ENCODE measurements at places on chromosomes 13 and 19.

DNA sequence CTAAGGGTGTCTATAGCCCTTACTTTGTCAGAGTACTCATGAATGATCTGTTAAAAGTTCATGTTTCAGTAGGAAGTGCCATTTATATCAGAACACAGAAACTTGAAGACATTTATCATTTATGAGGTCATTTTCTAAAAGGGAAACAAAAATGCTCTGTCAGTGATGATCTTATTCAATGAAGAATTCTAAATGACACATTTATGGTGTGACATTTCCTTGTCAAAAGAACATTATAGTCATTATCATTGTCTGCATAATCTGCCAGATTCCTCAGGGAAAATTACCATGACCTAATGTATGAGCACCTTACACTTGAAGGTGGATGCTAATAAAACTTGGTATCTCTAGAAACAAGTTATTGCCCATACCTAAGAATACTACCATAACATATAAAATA is 853.8 kb upstream of the SLITRK6 start:
- no peak for DNase-seq

DNA sequence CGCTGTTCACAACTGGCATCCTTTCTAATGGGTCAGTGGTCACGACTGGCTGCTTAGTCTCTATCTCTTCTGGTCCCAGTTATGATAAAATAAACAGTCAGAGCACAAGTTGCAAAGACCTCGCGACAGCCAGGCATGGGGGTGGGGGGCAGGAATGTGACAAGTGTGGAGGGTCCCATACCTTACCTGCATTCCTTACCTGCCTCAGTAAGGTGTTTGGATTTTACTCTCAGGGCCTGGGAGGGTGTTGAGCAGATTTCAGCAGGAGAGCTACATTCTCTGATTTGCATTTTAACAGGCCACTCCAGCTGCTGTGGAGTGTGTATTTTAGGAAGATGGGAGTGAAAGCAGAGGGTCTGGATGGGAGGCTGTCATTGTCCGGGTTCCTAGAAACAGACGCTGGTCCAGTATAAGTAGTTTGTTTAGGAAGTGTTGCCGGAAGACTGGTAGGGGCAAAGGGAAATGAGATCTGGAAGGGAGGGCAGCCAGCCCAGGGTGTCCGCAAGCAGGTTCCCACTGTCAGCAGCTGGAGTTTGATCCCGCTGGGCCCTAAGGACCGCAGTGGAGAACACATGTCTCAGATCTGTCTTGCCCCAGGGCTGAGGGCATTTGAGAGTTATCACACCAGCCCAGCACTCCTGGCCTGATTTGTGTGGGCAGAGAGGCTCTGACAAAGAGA is 920.0 kb downstream of the UQCRFS1 start:
- DNase-seq = no peak

DNA sequence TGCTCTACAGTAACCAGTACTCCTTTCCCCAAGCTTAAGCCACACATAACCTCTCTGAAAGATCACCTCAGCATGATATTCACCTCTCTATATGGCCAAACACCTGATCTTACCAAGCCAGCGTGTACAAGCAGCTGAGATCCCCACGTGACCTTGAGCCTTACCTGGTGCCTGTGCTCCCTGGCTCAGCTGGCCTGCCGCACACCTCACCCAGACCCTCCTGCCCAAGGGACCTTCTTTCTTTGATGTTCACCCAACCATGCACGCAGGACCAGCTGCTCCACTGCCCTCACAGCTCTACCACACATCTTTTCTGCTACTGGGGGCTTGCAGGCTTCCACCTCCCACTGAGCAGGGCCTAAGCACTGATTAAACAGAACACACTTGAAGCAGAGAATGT is 9.0 kb downstream of the DHRS12 start:
- no peak for DNase-seq

- DNase-seq = no peak
Measured at GRCh38 chr13:40549500-40550094, 116.8 kb downstream of the FOXO1 start.

GRCh38 chr13:41407380-41407779 is 50.0 kb upstream of the RGCC start:
- no peak for DNase-seq

GRCh38 chr19:47713046-47714021 is at the start of gene EHD2:
Gene EHD2 (plus strand): TSS chr19:47713422. CDS start chr19:47716613, 3,191 bp downstream.
- DNase-seq = no peak

DNA sequence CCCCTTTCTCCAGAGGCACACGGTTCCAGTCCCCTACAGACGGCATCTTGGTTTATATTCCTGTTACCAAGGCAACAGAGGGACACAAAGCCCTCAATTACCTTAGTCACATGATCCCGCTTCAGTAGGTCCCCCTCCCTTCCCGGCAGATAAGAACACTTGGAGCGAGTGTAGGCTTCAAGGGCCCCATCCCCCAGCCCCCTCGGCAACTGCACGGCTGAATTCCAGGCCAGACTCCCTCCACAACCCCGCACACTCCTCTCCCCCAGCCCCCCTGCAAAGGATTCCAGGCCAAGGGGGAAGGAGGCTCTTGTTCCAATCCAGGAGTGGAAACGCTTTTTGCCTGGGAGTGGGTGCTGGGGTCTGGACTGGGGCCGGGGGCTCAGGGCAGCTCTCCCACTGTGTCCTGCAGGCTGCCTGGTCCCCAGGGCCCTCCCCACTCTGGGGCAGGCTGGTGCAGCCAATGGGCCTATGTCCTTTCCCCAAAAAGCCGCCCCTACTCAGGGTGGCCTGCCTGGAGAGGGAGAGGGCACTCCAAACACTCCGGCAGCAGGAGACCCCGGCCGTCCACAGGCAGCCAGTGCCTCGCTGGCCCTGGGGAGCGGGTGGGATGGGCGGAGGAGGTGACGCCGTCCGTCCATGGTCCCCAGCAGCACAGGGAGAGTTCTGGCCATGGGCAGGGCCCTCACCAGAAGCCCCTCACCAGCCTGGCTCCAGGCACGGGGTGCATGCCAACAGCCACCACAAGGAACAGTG is 62.6 kb downstream of the MLLT1 start:
- DNase-seq = no peak

DNA sequence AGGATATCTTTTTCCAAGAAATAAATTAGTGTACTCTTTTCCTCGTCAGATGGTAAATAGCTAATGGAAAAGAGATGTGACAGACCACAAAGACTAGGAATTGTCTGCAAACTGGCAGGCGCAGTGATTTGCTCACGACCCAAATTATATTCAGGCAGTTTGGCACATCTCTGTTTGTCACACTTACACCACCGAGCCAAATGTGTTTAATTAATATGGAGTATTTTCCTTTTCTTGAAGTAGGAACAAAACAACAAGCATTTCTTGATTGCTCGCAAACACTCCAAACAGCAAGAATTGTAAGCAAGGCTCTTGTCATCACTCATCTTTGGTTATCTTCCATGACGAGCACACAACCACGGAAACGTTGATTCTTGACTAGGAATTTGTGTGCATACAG is 884.2 kb downstream of the PCDH9 start:
- no peak for DNase-seq

DNA sequence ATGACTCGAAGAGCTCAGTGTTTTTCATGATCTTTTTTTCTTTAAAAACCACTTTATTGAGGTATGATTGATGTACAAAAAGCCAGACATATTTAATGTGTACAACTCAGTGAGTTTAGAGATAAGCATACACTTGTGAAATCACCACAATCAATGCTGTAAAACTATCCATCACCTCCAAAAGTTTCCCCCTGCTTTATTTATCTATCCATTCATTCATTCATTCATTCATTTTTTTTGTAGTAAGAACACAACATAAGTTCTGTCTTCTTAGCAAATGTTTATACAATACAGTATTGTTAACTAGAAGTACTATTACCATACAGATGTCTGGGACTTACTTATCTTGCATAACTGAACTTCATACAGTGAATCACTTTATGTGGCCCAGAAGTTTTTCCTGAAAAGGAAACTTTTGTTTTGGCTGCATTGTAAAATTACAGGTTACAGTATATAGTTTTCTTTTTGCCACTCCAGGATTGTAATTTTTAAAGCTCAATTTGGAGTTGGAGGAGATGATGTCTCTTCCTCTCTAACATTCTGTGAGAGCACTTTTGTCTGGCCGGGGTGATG is 6.7 kb downstream of the RAP2A start:
- no peak for DNase-seq

GRCh38 chr19:40284501-40285352 is at the start of gene AKT2:
Gene AKT2 (minus strand): TSS chr19:40285345. CDS start chr19:40265267, 20,078 bp downstream.
- no peak for DNase-seq

GRCh38 chr13:64556376-64556775 is 2673.8 kb downstream of the PCDH9 start:
- DNase-seq = no peak

GRCh38 chr19:10085641-10086590 is at the start of gene SHFL:
Gene SHFL (plus strand): TSS chr19:10086317. CDS start chr19:10086428, 111 bp downstream.
- DNase-seq = no peak

DNA sequence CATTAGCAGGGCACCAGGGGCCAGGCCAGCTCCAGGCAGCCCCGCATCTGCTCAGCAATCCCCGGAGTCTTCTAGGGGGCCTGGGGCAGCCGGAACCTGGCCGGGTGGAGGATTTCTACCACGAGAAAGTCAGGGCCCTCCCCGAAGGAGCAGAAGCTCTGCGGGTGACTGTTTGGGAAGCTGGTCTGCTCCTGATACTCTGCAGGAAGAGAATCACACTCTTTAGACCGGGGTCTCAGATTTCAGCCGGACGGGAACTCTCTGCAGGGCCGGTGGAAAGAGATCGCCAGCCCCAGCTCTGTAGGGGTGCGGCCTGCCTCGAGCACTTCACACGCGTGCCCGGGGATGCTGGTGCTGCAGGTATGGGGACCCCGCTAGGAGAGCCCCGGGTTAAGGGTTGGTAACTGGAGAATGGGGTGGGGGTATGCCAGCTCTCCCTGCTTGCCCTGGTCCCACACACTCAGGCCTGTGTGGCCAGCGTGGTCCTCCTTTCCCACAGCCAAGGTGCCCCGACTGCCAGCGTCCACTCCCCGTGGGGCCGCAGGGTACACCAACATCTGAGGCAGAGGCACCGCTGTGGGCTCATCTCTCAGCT is 20.1 kb downstream of the RASA3 start:
- DNase-seq = no peak

- DNase-seq = no peak
Measured at GRCh38 chr13:44930963-44931623, 58.2 kb downstream of the NUFIP1 start.

DNA sequence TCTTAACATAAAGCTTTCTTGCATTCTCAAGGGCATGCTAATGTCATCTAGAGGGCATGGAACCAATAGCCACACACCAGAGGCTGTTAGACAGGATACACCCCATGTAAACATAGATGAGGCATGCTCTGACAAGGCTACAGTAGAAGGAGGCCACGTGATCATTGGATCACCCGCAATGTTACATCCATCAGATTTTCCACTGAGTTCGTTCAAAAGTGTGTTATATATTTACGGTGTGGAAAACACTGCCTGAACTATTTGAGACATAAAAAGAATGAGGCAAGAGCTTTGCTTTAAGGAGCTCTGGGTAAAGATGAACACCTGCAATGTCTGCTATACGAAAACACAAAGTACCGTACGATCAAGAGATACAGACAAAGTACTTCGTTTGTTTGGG is 817.5 kb upstream of the SLC10A2 start:
- DNase-seq = no peak

GRCh38 chr19:46564701-46565100 is 36.4 kb upstream of the CALM3 start:
- no peak for DNase-seq
